Nucleus accumbens (tissue), 56 donors: ENCODE measurements at places on chromosomes 11 and 22.

GRCh38 chr11:6350043-6350442 lies 29.7 kb upstream of the CAVIN3 start:
- no peak for DNase-seq

GRCh38 chr11:99682646-99683045 lies 661.9 kb downstream of the CNTN5 start:
- DNase-seq: no peak

DNA sequence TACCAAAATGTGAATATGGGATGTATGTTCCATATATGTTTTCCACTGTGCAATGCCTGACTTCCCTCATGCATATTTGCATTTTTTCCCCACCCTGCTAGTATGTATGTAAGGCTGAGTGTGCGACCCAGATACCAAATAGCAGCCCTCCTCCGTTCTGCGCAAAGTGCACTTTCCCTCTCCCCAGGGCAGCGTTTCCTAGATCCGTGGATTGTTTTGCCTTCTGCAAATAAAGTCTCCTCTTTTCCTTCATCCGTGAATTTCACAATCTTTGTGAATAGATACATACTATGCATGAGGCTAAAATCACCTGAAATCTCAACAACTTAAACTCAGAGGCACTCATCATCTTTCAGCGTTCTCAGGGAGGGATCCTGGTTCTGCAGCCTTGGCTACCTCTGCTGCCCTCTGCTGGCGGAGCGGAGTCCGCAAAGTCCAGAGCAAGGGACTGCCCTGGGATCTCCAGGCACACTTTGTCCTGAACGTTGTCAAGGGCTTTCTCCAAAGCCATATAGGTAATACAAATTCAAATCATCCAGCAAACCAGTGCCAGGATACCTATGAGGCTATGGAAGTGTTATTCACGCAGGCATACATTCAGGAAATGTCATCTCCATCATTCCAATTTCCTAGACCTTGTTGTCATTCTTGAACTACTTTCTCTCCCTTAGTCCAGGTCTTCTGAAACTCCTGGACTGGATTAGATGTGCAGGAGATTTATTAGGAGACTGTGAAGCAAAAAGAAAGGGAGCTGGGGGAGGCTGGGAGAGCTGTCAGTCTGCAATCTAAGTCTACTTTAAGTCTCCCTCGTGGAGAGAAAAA lies 53.1 kb downstream of the CNTF start:
- no peak for DNase-seq

DNA sequence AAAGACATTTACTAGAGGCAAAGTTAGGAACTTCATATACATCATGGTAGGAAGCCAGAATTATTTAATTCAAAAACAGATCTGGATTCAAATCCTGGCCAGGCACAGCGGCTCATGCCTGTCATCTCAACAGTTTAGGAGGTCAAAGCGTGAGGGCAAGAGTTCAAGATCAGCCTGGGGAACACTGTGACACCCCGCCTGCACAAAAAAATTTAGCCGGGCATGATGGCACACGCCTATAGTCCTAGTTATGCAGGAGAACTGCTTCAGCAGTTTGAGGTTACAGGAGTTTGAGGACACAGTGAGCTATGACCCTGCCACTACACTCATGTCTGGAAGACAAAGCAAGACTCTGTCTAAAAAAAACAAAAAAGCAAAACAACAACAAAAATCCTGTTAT lies 8.9 kb downstream of the MRTFA start:
- DNase-seq: no peak

GRCh38 chr11:64340671-64341335 lies 799 bp downstream of the CCDC88B start:
- no peak for DNase-seq

DNA sequence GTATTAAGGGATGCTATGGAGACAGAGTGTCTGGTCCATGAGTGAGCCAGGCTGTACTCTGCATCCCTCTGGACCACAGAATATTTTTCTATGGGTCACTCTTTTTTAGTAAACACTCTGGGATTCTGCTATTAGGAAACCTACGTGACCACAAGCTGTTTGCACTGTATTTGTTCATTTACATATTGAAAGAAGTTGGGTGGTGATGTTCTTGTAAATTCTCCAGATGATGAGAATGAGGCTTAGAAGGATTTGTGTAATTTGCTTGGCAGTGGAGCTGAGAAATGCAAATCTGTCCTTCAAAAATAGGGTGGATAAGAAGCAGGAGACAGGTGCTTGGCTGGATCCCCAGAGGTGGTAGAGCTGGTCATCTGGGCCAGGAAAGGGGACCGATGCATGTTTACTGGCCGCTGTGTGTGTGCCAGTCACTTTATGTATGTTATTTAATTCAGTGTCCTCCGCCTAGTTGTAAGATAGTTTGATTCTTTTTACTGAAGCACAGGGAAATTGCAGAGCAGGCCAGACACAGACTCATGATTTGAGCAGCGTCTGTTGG lies 63.7 kb upstream of the HEPHL1 start:
- no peak for DNase-seq

GRCh38 chr11:118628861-118629549 lies 21.6 kb downstream of the PHLDB1 start:
- no peak for DNase-seq

DNA sequence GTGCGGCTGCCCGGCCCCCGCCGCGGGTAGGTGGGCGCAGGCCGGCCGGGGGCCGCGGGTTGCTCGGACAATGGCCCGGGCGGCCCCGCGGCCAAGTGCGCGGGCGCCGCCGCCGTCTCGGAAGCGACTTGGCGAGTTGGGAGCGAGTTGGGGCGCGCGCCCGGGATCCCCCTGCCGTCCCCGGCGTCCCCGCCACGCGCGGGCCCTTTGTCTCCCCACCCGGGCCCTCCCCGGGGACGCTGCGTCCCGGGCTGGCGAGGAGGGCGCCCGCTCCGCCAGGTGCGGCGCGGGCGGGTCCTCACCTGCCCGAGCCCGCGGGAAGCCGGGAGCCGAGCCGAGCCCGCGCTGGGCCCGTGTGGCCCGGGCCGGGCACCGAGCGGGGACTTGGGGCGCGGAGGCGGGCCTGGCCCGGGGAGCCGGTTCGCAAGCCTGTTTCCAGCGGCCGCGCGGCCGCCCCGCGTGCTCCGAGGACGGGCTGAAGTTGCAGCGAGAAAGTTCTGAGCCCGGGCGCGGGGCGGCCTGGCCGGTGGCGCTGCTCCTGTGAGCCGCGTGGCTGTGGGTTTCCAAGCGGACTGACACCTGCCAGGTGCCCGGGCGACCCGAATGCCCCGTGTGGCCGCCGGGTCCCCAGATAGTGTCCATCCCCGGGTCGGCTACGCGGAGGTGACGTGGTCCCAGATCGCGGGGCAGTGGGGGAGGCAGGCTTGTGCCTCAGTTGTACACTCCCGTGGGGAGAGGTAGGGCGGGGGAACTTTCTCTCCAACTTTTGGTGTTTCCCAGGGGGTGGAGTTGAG lies 586 bp downstream of the LRP5 start:
- DNase-seq: no peak

- DNase-seq: peak; percentile 10
These were observed 16.3 kb upstream of the CYP2R1 start for GRCh38 chr11:14908214-14908880.

- DNase-seq: no peak
These were observed 76.0 kb downstream of the TRIM29 start for GRCh38 chr11:120061761-120062560.

DNA sequence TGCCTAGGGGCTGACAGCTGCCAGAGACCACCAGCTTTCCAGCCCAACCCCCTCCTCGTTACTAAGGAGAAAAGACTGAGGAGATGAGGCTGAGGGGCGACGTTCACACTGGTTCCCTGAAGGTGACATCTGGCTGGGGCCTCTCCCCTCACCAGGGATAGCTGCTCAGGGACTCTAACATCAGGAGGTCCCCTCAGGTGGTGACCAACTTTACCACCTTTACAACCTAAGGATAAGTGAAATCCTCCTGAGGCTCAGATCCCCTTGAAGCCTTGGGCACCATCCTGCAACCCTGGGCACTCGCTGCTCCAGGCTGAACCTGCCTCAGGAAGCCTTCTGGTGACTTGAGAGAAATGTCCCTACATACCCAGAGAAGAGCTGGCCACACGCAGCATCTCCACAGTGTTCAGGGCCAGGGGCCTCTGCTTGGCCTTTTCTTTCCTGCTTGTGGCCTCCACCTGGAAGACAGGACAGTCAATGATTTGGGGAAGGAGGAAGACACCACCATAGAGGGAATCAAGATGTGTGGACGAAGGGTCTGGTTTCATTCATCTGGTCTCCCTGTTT lies 12.4 kb upstream of the PPM1F start:
- DNase-seq: no peak
